ENCODE measurements at places on chromosomes 3 and 15.
A peak's percentile ranks its signal among the peaks of the same experiment; 100 is the strongest.

- H3K27ac ChIP-seq, result no peak overlapping the region
- no peaks in the 10 kb centered on the region for H3K36me3 ChIP-seq
- DNase-seq, result no peak
- no peak overlapping the region for H3K4me3 ChIP-seq
- H3K4me1 ChIP-seq, result no peaks in the 10 kb centered on the region
Measured at GRCh38 chr15:57064033-57064432, 145.6 kb downstream of the TCF12 start.

- no peak for DNase-seq
- no peak overlapping the region for H3K27ac ChIP-seq
- H3K27me3 ChIP-seq, result no peaks in the 10 kb centered on the region
- H3K4me3 ChIP-seq, result no peak overlapping the region
- H3K4me1 ChIP-seq, result no peaks in the 10 kb centered on the region
- peaks cover 83% of the 10 kb centered on the region for H3K36me3 ChIP-seq
Measured at GRCh38 chr15:75389791-75390382, 21.5 kb upstream of the MAN2C1 start.

- DNase-seq, result no peak
- no peak overlapping the region for H3K27ac ChIP-seq
- no peak overlapping the region for H3K4me3 ChIP-seq
Measured at GRCh38 chr15:99967841-99968371, 234.7 kb upstream of the LYSMD4 start.

DNA sequence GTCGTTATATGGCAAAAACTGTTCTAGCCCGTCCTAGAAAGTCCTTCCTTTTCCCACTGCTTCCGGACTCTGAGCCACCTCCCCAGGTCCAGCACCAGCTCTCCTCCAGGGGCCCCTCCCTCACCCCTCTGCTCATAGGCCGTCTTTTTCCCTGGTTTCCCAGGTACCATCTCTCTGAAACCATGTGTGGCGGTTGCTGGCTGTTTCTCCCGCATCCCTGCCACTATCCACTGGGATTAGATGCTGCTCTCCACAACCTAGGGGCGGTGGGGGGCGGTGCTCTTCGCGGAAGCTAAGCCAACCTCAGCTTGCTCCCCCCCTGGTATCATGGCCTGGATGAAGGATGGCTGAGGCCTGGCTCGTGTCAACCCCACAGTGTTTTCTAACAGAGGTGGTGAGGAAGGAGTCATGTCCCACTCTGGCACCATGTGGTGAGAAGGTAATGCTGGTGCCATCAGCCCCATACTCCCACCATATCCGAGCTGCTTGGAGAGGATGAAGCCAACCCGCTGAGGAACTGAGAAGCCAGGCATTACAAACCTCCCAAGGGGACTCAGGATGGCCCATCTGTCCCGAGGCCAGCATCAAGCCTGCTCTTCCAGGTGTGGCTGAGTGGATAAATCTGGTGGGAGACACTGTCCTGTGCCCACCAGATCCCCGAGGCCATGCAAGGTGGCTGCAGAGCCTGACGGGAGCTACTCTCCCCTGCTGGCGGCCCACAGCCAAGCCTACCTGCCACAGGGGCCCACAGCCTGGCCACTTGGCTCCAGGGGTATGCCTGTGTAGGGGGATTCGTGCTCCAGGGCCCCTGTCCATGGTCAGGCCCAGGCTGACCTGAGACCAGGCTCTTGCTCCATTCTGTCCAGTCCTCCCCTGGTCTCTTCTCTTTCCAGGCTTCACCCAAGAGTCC lies 27.9 kb upstream of the SLC41A3 start:
- no peaks in the 10 kb centered on the region for H3K36me3 ChIP-seq
- H3K4me3 ChIP-seq, result no peak overlapping the region
- no peak for DNase-seq

DNA sequence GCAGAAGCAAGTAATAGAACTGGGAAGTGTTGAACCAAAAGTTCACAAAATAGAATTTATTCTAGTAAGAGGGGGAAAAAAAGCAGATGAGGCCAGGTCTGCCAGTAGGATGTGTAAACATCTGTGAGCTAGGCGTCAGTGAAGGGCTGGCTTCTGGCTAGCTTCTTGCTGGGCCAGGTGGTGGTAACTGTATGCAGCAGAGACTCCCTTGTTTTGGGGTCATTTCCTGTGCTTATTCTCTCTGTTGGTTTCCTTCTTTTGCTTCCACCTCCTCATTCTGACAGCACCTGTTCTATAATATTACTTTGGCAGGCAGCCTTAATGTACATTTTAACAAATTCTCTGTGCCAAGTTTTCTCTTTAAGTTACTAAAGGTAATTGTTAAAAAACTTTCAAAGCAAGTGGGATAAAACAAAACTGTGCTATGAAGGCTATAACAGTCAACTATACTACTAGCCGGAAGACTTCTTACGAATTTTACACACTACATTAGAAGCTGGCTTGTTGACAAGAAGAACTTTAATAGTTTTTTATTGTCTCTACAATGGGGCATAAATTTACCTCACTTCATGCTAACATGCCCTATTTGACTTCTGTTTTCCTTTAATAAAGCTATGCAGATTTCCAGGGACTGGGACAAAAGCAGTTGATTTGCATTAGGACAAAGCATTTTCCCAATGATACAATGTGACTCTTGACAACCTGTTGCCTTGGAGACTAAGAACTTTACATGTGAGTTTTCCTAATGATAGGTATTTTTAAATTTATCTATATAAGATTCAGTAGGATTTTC lies 318.8 kb upstream of the NAALADL2 start:
- no peak overlapping the region for H3K27ac ChIP-seq
- H3K27me3 ChIP-seq, result no peaks in the 10 kb centered on the region
- no peak overlapping the region for H3K4me3 ChIP-seq
- H3K4me1 ChIP-seq, result no peaks in the 10 kb centered on the region
- H3K36me3 ChIP-seq, result no peaks in the 10 kb centered on the region

DNA sequence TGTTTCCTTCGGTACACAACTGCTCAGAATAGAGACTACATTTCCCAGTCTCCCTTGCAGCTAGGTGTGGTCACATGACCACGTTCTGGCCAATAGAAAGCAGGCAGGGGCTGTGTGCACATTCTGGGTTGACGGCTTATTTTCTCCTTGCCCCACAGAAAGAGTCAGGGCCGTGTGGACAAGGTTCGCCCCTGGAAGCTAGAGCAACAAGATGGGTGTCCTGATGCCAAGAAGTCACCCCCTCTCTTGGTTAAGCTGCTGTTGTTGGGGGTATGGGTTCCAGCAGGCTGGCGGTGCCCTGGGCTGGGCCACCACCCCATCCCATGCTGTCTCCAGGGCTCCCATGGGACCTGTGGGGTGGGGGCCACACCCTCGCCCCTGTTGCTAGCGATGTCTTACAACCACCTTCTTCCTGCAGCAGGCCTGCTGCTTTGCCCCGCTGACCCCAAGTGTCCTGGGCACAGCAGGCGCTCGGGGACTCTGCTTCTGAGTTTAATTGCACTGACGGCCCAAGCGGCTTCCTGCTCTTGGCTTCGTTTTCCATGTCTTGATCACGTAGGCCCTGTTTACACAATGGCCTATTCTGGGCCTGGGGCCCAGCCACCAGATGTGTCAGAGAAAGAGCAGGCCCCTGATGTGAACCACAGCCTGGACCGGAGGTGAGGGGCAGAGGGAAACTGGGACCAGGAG lies 24.9 kb downstream of the ABTB1 start:
- no peak overlapping the region for H3K4me3 ChIP-seq
- H3K4me1 ChIP-seq, result no peaks in the 10 kb centered on the region
- DNase-seq, result peak; percentile 24
- no peaks in the 10 kb centered on the region for H3K36me3 ChIP-seq

DNA sequence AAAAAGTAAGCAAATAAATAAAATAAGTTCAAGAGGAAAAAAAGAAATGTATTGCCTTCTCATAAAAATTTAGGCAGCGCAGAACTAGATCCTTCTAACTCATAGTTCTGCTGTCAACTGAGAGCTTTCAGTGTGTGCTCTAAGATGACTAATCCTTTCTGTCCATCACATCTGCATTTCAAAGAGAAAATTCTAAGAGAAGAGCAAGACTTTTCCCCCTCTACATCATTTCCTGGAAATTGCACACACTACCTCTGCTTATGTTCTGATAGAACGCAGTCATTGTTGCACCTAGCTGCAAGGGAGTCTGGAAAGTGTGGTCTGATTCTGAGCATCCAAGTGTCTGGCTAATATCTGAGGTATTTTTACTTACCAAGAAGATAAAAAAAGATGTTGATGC lies 39.6 kb upstream of the SLCO3A1 start:
- no peaks in the 10 kb centered on the region for H3K27me3 ChIP-seq
- no peak for DNase-seq
- H3K4me1 ChIP-seq, result no peaks in the 10 kb centered on the region

DNA sequence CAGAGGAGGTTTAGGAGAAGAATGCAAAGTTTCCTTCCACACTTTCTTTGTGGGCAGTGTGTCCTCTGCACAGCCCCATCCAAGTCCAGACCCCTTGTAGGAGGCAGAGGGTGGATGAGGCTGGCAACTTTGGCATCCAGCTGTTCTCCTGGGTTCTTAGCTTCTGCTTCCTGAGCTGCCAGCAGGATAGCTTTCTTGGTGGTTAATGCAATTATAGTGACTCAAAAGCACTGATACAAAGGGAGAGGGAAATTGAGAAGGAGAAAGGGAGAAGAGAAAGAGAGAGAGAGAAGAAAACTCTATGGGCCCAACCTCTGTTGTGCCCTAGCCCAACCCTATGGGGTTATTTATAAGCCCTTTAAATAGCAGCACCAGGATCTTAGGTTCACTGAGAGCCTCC lies 4.5 kb upstream of the TNFAIP8L3 start:
- H3K4me1 ChIP-seq, result peaks cover 2% of the 10 kb centered on the region
- no peak overlapping the region for H3K4me3 ChIP-seq
- H3K36me3 ChIP-seq, result no peaks in the 10 kb centered on the region
- DNase-seq, result no peak

DNA sequence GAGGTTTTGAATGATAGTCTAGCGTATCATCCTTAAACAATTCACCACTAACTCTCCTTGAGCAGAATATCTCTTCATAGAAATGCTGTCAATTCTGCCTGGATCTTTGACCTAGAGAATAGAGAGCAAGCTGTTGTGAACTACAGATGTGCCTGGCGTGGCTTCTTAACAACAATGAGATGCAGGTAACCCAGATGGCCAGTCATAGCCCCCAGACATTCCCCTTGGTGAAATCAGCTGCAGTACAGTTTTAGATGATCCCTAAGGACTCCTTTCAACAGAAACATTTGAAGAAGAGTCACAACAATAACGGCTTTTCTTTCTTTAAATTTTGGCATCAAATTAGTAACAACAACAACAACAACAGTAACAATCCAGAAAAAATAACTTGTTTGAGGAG lies 1041.3 kb downstream of the ROBO1 start:
- no peak overlapping the region for H3K27ac ChIP-seq
- no peaks in the 10 kb centered on the region for H3K27me3 ChIP-seq
- H3K36me3 ChIP-seq, result no peaks in the 10 kb centered on the region
- H3K4me3 ChIP-seq, result no peak overlapping the region

DNA sequence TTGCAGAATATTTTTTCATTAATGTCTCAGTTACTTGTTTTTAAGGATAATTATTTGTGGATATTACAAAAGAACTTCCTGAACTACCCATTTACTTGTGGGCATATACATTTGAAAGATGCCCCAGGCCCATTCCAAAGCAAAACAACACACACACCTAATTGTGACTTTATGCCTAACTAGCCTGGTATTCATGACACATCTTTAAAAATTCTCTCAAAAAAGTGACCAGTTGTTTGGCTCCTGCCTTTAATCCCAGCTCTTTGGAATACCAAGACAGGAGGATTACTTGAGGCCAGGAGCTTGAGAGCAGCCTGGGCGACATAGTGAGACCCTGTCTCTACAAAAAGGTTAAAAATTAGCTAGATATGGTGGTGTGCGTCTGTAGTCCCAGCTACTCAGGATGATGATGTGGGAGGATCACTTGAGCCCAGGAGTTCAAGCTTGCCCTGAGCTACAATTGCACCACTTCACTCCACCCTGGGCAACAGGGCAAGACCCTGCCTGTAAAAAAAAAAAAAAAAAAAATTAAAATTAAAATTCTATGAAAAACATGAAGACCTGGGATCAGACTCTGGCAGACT lies 51.7 kb upstream of the SLC4A7 start:
- no peaks in the 10 kb centered on the region for H3K36me3 ChIP-seq
- no peak for DNase-seq
- no peaks in the 10 kb centered on the region for H3K27me3 ChIP-seq

DNA sequence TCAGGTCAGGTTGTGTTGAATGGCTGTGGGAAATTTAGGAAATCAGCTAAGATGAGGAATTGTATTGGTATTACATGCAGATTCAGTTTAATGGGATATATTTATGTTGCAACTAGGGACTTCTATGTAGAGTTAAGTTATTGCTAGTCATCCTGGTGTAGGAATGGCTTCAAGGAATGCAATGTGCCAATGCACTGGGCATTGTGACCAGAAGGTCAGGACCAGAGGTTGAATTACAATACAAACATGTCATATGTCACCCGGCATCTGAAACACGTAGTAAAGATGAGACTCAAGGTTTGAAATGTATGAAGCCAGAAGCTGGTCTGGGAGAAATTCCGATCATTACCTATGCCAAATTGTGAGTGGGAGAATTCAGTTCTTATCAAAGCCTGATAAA lies 11.7 kb upstream of the GAP43 start:
- H3K27me3 ChIP-seq, result no peaks in the 10 kb centered on the region
- no peaks in the 10 kb centered on the region for H3K4me1 ChIP-seq
- DNase-seq, result no peak
- H3K27ac ChIP-seq, result no peak overlapping the region
- H3K4me3 ChIP-seq, result no peak overlapping the region

- H3K27me3 ChIP-seq, result no peaks in the 10 kb centered on the region
- peaks cover 82% of the 10 kb centered on the region for H3K36me3 ChIP-seq
- no peak overlapping the region for H3K4me3 ChIP-seq
- no peaks in the 10 kb centered on the region for H3K4me1 ChIP-seq
Measured at GRCh38 chr3:37017683-37018082, 24.4 kb downstream of the MLH1 start.

DNA sequence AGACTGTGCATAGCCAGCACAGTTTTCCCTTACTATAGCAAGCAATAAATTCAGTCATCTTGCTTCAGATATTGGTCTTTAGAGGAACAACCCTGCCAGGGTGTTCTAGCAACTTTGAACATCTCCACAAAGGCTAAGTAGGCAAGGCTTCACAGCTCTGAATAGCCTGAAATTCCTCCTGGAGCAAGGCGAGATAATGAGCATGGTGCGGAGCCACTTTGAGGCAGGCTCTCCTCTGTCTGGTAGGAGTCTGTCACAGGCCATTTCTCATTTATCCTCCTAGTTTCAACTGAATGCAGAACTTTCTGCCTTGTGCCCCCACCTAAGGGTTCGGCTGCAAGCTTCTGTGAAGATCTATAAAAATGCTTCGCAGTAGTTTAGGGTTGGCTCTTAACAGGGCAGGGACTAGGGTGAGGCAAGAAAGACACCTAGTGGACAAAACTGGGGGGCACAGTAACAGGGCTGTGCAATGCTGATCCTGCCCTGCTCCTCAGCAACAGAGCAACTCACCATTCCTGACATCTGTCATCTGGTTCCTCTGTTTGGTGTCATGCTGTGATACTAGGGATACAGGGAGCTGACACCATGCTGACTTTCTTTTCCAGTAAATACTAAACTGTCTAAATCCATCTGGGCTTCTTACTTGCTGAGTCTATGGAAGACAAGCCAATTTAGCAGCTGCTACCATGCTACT lies 16.6 kb upstream of the EHHADH start:
- no peak for DNase-seq
- H3K4me1 ChIP-seq, result no peaks in the 10 kb centered on the region
- H3K27ac ChIP-seq, result no peak overlapping the region
- H3K4me3 ChIP-seq, result no peak overlapping the region
- H3K27me3 ChIP-seq, result peaks cover 7% of the 10 kb centered on the region
